Left forelimb (tissue), 1 donor: ENCODE measurements at places on chromosomes 2 and 18.

- DNase-seq: no peak
Measured at GRCh38 chr2:239966029-239966852, 58.9 kb downstream of the NDUFA10 start.

GRCh38 chr2:136055929-136056688 is 61.8 kb downstream of the CXCR4 start:
- DNase-seq: no peak

- DNase-seq: no peak
Measured at GRCh38 chr2:219433666-219434467, 776 bp upstream of the SPEG start.

- DNase-seq: no peak
Measured at GRCh38 chr2:143736904-143737303, 607.7 kb downstream of the ARHGAP15 start.

DNA sequence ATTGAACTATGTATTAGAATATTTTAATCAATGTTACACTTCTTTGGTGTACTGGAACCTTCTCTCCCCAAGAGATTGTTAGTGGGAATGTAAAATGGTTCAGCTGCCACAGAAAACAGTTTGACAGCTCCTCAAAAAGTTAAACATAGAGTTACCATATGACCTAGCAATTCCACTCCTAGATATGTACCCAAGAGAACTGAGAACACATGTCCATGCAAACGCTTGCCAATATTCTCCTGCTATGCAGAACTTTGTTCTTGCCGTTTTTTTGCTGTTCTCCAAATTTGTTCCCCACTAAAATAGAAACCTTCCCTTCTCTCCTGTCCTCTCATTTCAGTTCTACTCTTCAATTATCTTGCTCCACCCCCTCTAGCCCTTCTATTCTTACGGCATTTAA is 87.6 kb downstream of the PTPN2 start:
- no peak for DNase-seq

GRCh38 chr2:207867905-207868304 is 98.2 kb upstream of the FZD5 start:
- DNase-seq: no peak

DNA sequence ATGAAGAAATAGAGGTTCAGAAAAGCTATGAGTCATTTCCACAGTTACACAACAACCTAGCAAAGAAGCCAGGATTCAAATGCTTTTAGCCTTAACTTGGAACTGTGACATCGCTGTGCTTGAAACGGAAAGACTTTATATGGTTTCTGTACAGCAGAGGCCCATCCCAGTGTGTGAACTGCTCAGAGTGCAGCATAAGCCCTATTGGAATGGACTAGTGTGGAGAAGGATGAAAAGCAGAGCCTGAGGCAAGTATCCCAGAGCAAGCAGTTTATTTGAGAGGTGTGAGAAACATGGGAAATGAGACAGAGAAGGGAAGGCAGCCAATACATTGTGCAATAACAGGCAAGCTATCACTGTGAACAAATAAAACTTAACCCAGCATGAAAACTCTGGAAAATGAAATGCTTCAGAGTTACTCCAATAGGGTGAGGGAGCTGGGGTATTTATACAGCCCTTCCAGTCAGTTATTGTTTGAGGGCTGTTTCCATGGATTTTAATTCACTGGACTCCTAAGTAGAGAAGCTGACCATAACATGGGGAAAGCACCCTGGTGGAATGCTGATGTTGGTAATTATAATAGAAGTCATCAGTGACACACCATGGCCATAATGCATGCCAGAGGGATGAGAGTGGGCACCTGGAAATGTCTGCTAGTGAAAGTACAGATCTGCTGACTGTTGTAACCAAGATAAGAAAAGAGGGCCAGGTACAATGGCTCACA is 254.0 kb upstream of the POU3F3 start:
- DNase-seq: no peak

- no peak for DNase-seq
Measured at GRCh38 chr2:191556463-191556862, 121.5 kb upstream of the NABP1 start.

DNA sequence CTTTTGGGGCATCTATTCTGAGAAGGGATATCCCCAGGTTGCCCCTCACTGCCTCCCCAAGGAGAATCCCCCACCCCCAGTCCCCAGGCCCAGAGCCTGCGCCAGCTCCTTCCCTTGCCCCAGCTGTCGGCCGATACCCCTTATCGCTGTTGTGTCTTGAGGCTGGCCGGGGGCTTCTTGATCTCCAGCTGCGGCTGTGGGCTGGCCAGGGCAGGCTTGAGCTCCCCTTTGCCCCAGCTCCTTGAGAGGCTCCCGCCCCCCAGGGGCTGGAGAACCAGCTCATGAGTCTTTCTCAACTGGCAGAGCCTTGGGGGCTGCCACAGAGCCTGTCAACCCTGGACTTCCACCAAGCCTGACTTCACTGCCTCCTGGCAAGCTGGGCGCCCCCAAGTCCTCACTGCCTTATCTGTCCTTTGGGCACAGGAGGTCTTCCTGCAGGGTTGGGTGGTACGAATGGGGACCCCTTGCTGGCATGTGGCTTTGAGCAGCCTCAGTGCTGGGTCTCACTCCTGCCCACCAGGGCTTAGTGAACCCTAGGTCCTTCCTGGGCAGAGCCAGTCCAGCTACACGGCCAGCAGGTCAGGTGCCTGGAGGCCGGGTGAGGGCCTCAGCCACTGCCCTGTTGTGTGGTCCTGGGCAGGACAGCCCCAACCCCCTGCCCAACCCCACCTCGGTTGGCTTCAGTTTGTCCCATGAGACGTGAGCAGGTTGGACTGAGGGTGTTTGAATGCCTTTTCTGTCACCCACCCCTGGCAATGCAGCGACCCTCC is 29.5 kb downstream of the INHBB start:
- DNase-seq: no peak

DNA sequence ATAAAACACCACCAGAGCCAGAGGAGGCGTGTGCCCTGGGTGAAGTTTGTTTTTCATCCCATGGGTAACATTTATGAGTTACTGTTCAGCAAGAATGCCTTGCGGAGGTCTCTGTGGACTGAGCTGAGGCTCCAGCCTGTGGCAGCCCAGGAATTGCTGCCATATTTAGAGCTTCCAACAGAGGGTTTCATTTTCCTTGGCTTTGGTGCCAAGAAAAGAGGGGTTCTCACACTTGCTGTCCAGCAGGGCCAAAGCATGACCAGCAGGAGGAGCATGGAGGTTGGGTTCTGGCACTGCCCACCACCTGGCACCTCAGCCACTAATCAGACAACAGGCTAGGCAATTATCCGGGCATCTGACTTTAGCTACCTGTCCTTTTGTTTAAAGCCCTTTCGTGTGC is 36.7 kb downstream of the EPAS1 start:
- DNase-seq: no peak

DNA sequence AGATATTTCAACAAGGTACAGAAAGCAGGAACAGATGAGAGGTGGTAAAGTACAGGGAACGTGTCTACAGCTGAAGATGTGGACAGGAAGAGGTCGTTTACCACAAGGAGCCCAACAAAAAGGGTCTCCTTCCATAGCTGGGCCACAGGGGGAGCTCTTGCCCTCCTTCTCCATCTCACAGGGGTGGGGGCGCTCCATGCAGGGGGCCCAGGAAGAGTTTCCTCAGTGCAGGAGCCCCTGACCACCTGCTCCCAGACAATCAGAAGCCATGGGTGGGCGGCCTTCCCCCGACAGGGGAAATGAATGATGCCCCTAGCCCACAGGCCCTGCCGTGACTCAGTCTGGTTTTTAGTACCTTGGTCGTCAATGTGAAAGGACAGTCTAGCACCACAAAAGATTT is 163.6 kb upstream of the ZNF516 start:
- no peak for DNase-seq

- no peak for DNase-seq
Measured at GRCh38 chr18:2053490-2054089, 517.7 kb downstream of the METTL4 start.
